ENCODE measurements at places on chromosomes 2 and 18. TPM values are rescaled to one million over a fixed set of nuclear protein-coding genes. Genes with fewer than 3 reads are reported as not detected.

GRCh38 chr2:169082995-169083394 is 13.6 kb downstream of the DHRS9 start:
- DNase-seq = no peak

GRCh38 chr2:220151341-220151740 is 523.9 kb downstream of the SLC4A3 start:
- DNase-seq = no peak

GRCh38 chr2:162732946-162733698 is 105.4 kb downstream of the KCNH7 start:
- peak; percentile 42 for DNase-seq

DNA sequence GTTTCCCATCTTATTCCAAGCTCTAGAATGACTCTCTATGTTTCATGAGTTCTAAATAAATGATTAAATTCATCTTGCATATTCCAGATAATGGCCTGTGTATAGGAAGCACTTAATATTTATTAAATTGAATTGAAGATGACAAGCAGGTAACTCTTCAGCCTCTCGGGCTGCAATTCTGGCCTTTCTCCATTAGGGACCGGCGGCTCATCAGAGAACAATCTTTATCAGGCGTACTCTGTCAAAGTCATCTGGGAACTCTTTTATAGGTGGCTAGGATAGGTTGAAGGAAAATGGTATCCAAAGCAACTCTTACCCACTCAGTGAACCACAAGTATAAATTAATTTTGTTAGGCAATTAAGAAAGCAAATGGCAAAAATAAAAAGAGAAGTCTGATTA is 308.5 kb downstream of the NOL4 start:
- DNase-seq = no peak

DNA sequence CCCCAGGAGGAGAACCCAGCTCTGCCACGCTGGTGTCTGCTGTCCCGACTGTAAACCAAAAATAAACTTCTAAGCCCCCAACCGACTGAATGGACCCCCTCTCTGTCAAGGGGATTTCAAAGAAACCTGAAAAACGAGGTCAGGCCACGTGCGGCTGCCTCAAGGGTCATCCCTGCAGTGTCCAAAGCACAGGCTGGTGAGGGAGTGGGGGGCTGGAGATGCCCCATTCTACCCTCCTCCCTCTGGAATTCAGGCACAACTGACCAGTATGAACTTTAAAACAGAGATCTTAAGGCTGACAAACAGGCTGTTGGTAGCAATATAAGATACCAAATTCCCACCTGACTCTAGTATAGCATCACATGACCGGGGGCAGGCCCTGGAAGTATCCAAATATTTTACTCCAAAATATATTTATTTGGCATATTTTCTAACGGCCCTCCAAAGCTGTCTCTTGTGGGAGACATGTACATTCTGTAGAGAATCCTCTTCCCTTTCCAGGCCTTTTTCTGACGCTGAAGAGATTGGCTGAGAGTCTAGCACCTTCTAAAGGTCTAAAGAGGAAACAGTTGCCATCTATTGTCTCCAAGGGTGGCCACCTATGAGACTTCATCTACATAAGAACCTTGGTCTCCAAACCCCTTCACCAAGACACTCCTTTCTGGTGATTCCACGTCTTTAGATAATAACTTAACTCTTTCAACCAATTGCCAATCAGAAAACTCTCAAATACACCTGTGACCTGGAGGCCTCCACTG is 40.4 kb upstream of the CTDP1 start:
- DNase-seq = no peak

Gene PARD3B
- 5.6 TPM for total RNA-seq

Gene DSEL
- 10.7 TPM for total RNA-seq

Gene FOXI3
- total RNA-seq = not detected

Gene LCT
- total RNA-seq = not detected

All from renal cortical epithelial cell (primary cell).